ENCODE measurements at places on chromosomes 7 and 10. TPM values are rescaled to one million over a fixed set of nuclear protein-coding genes. Genes with fewer than 3 reads are reported as not detected.

Gene ESYT2
- total RNA-seq: 101 TPM

Gene KCTD7
- 35.8 TPM for total RNA-seq

Gene PRSS37
- total RNA-seq: not detected

DNA sequence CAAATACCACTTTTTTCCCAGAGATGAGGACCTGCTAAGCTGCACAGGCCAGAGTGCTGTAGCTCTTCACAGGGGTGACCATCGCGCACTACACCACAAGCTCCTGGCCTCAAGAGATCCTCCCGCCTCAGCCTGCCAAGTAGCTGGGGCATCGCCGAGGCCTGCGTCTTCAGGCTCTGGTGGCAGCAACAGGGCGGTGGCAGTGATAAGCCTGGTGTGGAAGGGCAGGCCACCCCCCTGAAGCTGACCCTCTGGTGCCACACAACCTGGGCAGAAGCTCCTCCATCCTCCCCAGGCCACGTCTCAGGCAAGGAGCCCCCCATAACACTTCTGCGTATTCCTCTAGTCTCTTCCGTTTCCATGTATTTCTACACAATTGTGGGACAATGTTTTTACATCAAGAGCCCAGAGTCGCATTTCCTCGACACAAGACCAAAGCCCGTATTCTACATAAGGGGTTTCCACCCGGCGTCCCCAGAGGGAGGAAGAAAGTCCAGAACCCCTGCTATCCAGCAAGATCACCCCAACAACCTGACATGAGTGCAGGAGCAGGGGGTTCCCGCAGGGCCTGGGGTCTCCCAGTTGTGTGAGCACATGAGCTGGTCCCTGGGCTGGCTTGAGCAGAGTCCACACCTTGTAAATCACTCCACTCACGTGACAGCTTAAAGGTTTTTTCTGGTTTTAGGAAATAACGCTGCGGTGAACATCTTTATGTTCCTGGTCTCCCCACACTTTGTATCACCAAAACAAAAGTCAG, 37.6 kb upstream of the NCAPG2 start:
- DNase-seq: no peak

DNA sequence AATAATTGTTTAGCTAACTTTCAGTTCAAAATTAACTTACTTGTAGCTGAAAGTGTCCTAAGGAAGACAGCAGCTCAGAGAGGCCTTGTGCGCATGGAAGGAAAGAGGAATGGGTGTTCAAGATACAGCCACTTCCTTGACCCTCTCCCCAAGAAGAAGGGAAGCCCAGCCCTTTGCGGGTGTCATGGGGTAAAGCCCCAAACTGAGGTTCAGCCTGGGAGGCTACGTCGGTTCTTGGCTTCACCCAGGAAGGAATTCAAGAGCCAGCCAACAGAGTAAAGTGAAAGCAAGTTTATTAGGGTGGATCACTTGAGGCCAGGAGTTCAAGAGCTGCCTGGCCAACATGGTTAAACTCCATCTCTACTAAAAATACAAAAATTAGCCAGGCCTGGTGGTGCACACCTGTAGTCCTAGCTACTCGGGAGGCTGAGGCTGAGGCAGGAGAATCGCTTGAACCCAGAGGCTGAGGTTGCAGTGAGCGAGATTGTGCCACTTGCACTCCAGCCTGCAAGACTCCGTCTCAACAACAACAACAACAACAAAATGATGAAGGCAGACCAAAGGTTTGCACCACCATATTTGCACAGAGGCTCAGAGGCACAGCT, 15.9 kb downstream of the GPRIN2 start:
- no peak for DNase-seq
